Eye (tissue), 1 donor: ENCODE measurements at places on chromosomes 6 and 20.

DNA sequence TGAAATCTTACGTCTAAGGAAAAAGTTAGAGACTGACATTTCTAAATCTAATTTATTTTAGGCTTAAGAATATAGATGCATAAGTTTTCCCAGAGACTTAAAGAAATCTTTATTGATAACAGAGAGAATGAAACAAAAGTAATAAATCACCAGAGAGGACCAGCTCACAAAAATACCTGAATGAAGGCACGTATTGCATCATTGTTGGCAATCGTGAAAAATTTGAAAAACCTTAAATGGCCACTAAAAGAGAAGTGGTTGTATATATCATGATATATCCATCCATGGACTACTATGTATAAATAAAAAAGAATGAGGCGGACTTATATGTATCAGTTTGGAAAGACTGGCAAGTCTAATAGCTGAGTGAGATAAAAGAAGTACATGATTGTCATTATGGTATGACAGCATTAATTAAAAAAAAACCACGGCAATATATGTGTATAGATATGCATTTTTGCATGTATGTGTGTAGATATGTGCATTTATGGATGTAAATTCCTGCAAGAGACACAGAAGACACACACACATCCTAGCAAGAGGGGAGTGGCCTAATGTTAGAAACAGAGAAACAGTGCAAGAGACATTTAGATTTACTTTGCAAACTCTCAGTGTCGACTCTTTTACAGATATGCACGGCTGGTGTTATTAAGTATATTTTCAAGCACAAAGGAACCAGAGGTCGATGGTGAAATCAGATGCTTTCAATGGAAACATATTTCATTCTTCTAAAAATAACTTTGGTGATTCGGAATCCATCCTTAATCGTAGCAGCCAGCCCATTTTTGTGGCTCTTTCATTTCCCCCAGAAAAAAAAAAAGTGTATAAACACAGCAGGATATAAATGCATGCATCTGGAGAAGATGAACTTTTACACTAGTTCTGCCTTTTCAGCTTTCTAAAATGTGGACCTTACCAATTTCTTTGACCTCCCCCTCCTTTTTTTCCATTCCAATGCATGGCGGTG is 156.1 kb upstream of the SALL4 start:
- DNase-seq = peak; percentile 20

GRCh38 chr6:45439861-45440388 is 62.2 kb upstream of the SUPT3H start:
- DNase-seq = no peak

- DNase-seq = peak; percentile 88
Measured at GRCh38 chr6:37103169-37104039, 66.5 kb upstream of the PIM1 start.

- DNase-seq = no peak
Measured at GRCh38 chr6:25472306-25472705, 179.7 kb upstream of the SCGN start.

DNA sequence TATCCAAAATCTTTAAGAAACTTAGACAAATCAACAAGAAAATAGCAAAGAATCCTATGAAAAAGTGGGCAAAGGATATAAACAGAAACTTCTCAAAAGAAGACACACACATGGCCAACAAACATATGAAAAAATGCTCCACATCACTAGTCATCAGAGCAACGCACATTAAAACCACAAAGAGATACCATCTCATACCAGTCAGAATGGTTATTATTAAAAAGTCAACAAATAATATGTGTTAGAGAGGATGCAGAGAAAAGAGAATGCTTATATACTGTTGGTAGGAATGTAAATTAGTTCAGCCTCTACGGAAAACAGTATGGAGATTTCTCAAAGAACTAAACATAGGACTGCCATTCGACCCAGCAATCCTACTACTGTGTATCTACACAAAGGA is 212.0 kb upstream of the DTNBP1 start:
- no peak for DNase-seq

- DNase-seq = no peak
Measured at GRCh38 chr6:14107711-14108494, 9.7 kb upstream of the CD83 start.

DNA sequence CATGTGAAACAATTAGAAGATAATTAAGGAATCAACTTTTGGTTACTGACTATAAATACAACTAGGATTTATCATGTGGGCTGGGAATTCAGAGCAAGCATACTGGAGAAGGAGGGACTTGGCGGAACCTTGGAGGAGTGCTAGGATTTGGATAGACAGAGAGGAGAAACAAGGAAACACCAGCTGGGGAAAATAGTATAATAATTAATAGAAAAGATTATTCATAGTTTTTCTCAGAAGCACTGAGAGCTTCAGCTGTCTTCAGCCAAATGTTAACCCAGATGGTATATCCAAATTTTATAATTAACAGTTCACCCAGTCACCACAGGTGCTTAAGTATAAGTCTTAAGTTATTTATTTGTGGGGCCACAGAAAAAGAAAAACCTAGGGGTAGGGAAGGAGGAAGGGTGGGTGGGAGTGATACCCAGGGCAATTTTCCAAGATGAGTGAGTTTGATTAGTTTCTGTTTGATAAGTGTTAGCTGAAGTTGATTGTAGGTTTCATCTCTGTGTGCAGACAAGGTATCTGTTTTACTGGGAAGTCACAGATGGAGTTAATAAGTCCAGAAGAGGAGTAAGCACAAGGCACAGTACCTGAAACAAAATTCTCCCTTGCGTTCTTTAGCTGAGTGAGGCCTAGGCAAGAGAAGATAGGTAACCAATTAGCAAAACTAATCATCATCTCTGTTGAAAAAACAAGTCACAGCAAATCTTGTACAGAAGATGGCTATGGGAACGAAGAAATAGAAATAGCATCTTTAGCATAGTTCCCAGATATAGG is 175.5 kb downstream of the TFAP2B start:
- DNase-seq = no peak

DNA sequence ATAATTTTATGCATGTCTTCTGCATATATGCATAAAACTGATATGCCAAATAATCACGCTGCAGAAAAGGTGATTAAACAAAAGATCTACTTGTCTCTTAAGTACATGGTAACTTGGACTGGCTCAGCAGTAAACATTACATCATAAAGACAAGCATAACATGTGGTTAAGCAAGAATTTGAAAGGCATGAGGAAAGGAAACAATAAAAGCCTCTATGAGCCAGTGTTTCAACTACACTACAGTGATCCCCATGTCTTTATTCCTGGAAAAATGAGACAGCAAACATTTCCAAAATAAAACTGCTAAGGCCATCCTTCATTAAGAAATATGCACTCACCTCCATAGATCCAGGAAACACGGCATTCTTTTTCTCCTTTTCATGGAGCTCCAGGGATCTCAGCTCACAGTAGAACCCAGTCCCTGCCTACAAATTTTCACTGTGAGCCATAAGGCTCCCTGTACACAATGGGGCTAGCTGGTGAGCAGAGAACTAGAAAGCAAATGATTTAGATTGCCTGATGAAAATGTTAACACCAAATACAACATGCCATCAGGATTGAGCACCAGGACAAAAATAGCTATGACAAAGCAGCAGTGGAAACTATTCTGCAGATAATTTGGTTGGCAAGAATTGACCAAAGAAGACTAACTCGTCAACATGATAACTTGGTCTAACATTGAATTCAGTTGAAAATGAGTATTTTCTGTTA is 156.1 kb downstream of the COL21A1 start:
- peak; percentile 27 for DNase-seq
